ENCODE measurements at places on chromosomes 4 and X.
A peak's percentile ranks its signal among the peaks of the same experiment; 100 is the strongest.

DNA sequence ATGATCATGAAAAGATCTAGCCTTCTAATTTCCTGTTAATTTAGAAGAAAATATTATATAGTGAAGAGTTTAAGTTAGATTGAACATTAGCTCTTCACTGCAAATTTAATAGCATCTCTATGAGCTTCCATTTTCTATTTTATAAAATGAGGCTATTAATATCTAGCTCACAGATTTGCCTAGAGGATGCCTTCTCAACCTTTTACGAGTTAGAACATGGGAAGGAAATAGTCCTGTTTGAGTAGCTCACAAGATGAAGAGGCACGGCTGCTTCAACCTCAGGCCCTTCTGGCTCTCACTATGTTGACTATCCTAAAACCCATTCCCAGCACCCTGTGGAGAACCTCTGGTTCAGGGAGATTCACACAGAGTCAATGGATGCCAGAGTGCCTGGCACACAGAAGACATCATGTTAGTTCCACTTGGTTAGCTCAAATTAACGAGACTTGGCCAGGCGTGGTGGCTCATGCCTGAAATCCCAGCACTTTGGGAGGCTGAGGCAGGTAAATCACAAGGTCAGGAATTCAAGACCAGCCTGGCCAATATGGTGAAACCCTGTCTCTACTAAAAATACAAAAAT is 97.9 kb upstream of the GUCY1A1 start:
- DNase-seq, result no peak

GRCh38 chrX:38750551-38750950 is 50.7 kb upstream of the MID1IP1 start:
- no peak for DNase-seq

DNA sequence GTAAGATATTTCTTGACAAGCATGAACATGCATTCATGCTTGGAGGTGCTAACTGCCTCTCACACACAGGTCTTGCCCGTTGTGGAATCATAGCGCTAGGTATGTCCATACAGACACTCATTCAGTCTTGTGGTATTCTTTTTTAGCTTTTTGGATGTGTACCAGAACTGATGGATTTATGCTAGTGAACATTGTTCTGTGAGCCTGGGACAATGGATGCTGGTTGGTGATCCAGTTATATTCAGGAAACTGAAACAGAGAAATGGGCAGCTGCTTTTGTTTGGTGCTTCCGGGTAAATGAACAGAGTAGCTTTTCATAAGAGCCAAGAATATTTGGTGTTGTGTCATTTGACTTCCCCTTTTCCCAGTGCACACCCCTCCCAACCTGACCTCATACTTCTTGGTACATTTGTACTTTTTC is 78.9 kb upstream of the SLC4A4 start:
- no peak for DNase-seq

DNA sequence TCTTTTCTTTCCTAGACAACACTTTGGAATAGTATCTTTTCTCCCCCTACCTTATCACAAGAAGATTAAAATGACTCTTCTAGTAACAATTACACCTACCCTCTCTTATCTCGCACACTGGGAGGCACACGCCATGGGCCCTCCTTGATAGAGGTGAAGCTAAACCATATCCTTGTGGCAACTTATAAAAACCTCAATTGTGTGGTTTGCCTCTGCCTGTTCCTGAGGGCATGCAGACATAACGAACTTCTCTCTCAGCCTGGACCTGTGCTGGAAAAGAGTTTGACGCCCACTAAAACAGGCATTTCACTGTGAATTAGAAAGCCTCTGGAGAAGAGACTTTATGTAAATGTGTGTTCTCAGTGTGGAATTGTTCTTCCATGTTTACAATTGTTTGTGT is 141.2 kb downstream of the NDST3 start:
- DNase-seq, result no peak

DNA sequence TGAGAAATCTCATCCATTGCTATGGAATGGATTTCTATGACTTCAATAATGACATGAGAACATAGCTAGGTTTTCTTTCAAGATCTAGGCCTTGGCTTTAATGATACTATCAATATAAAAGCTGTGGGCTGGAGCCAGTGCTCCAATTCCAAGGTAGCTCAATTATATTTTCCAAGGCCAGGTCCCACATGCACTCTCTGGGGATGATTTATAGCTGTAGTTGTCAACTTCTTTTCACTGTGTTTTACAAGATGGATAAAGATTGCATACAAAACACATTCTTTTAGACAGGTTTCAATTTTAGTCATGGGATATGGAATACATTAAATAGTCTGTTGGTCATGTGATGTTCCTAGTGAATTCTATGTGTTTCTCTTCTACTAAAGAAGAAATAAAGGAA is 156.7 kb downstream of the DCAF12L1 start:
- no peak for DNase-seq

DNA sequence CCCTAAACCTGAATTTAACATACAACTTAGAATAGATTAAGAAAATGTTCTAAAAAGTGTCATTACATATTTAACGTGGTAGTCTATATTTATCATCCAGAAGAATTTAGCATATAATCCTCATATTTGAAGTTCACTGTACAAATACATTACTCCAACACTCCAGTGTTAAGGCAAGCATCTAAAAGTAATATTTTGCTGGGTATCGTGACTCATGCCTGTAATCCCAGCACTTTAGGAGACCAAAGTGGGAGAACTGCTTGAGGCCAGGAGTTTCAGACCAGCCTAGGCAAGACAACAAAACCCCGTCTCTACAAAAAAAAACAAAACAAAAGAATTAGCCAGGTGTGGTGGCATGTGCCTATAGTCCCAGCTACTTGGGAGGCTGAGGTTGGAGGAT is 24.8 kb downstream of the LRBA start:
- no peak for DNase-seq

GRCh38 chr4:2837904-2838496 is 5.6 kb upstream of the ADD1 start:
- DNase-seq, result peak; percentile 32

GRCh38 chr4:64559571-64559970 is 150.3 kb upstream of the TECRL start:
- no peak for DNase-seq

DNA sequence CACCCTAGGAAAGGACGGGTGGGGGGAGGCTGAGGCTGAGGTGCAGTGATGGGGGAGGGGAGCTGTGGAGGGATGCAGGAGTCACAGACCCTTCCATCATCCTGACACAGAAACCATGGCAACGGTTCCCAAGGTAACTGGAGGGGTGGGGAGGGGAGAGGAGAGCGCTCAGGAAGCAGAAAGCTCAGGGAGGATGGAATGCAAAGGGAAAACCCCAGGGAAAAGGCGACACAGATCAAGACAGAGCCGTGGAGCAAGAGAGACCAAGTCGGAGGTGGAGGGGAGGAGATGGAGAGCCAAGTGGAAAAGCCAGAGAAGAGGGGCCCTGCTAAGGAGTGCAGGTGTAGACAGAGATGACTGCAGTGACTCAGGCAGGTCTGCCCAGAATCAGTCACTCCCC is 14.5 kb downstream of the L1CAM start:
- DNase-seq, result no peak

DNA sequence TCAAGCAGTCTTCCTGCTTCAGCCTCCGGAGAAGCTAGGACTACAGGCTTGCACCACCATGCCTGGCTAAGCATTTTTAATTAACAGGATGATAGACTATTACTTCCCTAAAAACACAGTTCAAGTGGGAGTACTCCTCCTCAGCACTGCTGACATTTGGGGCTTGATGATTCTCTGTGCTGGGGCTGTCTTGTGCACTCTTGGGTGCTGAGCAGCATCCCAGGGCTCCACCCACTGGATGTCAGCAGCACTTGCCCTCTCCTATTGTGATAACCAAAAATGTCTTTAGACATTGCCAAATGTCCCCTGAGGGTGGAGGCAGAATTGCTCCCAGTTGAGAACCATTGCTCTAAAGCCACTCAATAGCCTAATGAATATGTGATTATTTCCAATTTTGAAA is 60.4 kb downstream of the CLCN4 start:
- DNase-seq, result no peak

DNA sequence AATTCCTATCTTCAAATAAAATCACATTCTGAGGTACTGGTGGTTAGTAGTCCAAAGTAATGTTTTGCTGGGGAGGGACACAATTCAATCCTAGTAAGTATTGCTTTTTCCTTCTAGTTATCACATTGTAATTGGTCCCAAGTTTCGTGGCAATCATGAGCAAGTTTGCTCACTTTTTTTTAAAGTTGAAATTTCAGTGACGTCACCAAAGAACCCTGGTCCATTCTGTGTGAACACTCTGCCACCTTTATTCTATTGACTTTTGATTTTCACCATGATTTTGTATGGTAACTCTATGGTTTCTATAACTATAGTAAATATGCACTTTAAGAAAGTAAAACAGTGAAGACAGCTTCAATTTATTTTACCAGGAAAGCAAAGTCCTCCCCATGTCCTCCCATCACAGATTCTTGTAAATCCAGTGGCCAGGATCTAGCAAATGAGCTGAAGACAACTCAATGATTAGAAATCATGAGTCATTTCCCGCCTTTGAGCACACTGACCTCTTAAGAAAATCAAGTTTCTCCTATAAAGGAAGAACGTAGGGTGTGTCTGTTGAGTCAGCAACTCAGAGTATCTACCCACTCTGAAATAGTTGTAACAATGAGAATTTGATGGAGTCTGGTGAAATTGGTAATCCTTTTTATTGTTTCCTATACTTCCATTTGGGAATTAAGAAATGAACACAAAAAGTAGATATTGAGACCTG is 1306.6 kb upstream of the PABPC4L start:
- DNase-seq, result no peak

GRCh38 chrX:149827254-149827653 is 45.5 kb downstream of the MAGEA9 start:
- DNase-seq, result no peak

- no peak for DNase-seq
These were observed 148.9 kb downstream of the AFF2 start for GRCh38 chrX:148649145-148649795.

- no peak for DNase-seq
These were observed 326.3 kb downstream of the IQCM start for GRCh38 chr4:149489321-149489720.

DNA sequence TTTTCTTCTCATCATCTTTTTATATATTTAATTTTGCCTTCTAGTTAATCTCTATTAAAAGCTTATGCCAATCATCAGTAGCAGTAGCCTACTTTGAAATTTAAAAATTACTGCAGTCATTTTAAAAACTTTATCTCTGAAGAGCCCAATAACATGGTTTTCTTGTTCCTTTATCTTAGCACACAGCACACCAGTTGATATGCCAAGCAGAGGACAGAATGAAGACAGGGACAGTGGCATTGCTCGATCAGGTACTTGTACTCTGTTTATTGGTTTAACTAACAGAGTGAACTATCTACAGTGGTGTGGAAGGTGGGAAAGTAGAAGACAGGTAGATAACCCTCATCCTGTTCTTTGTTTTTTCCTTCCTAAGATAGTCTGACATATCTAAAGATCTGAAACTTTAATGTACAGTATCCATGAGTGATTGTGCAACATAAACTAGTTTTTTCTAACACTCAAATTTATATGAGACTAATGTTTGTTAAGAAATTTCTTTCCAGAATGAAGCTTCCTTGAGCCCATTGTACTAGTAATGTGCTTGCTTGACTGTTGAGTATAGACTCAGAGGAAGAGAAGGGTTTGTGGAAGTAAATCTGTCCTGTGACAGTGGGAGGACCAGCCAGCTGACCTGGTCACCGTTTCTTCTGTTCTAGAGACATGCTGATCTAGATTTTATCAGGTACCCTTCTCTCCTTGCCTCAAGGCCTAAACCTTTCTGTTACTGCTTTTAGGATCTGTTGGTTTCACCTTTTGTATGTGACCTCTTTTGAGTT is 66.6 kb downstream of the FNIP2 start:
- DNase-seq, result no peak

GRCh38 chr4:179325181-179325580 is 1882.9 kb upstream of the AGA start:
- DNase-seq, result no peak

DNA sequence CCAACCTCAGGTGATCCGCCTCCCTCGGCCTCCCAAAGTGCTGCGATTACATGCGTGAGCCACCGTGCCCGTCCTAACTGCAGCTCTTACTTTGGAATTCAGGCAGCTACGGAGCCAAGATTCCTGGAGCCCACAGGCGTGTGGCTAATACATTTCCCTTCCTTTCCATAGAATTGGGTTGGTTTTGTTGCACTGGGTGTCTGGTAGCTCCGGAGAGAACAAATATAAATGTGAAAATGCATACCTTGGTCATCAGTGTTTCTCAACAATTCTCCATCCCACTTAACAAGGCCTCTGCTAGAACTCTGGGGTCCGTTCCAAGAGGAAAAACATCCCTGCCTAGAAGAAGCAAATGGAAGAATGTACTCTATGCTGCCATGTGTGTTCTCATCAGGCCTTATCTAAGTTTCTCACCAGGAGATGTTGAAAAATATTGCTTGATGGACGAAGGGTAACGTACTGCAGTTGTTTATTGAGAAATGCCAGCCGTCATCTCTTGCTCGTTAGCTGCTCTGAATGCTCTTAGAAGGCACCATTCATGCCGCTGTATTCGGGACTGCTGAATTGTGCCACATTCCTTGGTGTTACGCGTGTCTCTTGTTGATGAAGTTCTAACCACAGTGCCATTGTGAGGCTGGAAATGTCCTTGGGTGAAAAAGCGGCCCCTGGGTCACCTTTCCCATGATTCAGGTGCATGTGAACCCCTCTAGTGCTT is 50.5 kb upstream of the CD99 start:
- DNase-seq, result no peak

- DNase-seq, result no peak
These were observed 222 bp downstream of the SMAD1 start for GRCh38 chr4:145481942-145482208.

GRCh38 chr4:126395664-126396063 is 1080.9 kb downstream of the FAT4 start:
- DNase-seq, result no peak

DNA sequence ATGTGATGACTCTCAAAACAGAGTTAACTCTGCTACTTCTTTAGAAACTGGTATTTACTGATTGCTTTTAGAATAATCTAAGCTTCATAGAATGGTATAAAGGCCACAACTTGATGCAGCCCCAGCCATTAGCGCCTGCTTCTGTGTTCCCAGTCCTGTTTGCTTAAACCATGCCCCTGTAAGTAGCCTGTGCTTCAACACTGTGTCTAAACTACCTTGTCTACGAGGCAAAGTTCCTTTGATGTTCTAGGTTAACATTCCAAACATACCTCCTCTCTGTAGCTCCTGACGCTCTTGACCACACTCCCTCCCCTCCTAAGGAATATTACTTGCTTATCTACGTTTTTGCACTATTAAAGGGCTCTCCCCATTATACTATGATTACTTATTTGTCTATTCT is 352.5 kb upstream of the ADGRL3 start:
- DNase-seq, result no peak

- no peak for DNase-seq
These were observed 203.4 kb downstream of the ANAPC10 start for GRCh38 chr4:144894573-144894972.

GRCh38 chr4:64409300-64409699 is at the start of gene TECRL:
TSS of gene TECRL (minus strand) at chr4:64409450. CDS start at chr4:64409351, 99 bp downstream.
- no peak for DNase-seq

DNA sequence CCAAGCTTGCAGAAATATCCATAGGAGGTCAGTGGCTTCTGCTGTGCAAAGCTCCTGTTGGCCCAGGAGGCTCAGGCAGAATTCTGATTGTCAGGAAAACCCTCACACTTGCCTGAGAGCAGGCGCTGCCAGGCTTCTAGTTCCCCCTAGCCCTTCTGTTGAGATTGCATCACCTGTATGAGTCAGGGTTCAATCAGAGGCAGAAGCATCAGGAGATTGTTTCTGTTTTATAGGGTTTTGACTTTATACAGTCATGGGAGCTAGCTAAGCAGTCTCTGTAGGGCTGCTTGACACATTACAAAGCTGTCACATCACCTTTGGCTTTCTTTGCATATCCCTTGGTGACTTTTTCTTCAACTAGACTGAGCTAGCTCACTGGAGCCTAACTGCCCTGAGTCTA is 27.8 kb downstream of the DIPK2B start:
- no peak for DNase-seq

- no peak for DNase-seq
These were observed 3.5 kb upstream of the TIMP1 start for GRCh38 chrX:47578692-47579091.
